ENCODE measurements at places on chromosomes 3 and 15.

GRCh38 chr3:171874879-171875278 is 31.7 kb downstream of the TMEM212 start:
- DNase-seq = no peak

GRCh38 chr15:72481015-72481659 is 7.0 kb downstream of the ARIH1 start:
- no peak for DNase-seq

- DNase-seq = no peak
Observed at GRCh38 chr3:151660885-151661284, 72.8 kb upstream of the AADACL2 start.

DNA sequence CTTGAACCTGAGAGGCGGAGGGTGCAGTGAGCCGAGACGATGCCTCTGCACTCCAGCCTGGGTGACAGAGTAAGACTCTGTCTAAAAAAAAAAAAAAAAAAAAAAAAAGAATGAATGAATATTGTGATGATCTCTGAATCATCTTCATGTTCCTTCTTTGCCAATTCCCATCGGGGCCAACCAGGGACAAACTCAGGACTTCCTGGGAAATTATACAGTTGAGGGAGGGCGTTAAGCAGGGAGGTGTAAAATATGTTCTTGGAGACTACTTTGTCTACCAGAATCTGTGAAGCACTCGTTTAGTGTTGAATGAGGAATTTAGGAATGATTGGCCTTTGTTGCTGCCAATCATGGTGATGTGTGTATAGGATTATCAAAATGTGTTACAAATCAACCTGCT is 210.6 kb downstream of the PTPRG start:
- no peak for DNase-seq

DNA sequence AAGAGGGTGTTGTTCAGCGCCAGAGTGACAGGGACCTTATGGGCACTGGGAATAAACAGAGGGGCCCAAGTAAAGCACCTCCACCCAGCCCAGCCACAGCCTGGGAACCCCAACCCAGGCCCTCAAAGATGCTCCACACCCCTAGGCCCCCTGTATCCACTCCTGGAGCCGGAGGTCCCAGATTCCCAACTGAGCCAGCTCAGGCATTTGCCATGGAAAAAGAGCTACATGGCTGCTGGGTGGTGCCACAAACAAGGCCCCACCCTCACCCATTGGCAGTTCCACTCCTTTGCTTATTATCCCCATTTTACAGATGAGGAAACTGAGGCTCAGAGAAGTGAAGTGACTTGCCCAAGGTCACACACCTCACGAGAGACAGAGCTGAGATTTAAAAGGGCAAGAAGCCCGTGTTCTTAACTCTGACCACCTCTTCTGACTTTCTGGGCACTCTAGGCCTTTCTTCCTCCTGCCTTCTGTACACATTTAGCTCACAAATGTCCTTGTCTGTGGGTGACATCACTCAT is 16.9 kb downstream of the ANPEP start:
- no peak for DNase-seq

DNA sequence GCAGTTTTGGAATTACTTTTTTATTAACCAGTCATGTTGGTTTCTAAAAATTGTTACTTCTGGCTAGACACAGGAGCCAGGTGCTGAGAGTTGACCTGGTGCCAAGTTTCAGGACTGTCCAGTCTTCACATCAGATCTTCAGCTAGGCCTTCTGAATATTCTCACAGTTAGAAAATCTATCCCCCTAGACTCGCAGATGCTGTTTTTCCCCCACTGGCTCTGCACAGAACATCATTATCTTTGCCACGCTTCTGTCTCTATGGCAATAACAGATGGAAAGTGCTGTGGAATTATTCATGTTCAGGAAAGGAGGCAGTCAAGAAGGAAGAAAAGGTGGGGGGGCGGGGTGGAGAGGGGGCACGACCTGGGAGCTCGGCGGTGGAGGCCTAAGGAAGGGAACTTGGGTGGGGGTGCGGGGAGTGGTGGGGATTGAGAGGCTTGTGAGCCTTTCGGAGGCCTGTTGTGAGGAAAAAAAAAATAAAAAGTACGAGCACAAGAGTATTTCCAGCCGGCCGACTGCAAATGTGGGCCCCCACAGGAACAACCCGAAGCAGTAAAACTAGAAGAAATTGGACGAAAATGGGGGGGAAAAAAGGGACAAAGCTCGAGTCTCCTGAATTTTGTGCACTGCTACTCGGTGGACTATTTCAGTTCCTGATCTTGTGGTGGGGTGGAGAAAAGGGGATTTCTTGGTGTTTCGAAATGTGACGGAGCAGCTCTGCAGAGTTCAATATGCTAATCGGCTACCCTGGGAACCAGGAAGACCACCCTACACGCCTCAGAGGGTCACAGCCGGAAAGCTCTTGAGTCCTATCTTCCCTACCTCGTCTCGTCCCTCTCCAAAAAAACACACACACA is 1.5 kb upstream of the SKIL start:
- no peak for DNase-seq

DNA sequence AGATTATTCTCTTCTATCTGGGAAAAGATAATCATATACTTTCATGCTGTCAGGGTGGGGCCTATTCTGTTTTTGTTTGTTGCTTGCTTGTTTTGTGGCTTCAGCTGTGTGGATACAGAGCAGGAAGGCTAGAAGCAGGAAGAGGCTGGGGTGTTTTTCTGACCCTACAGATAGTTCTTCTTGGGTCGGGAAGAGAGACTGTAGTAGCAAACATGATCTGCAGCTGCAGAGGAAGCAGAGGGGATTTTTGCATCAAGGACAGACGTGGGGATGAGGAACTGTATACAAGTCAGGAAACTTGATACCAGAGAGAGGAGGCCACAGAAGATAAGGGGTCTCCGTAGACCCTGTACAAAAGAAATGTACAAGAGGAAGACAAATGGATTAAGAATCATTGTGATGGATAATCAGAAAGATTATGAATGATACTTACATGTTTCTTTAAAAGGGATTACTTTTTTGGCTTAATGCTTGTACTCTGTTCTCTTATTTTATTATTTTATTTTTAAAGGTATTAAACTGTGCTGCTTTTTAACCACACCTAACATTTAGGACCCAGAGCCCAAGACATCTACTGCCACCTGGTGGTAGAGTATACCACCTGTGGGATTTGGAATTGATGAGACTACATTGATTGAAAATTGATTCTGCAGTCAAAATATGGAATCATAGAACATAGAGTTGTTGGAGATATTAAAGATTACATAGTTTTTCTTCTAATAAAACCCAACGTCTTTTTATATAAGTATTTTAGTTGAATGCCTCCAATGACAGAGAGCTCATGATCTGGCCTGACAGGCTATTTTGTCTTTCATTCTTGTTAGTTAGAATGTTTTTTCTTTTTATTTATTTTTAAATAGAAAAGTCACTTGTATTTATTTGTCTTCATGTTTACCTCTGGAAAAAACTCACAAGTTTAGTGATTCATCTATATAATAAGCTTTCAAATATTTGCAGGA is 87.3 kb upstream of the ROPN1 start:
- no peak for DNase-seq

DNA sequence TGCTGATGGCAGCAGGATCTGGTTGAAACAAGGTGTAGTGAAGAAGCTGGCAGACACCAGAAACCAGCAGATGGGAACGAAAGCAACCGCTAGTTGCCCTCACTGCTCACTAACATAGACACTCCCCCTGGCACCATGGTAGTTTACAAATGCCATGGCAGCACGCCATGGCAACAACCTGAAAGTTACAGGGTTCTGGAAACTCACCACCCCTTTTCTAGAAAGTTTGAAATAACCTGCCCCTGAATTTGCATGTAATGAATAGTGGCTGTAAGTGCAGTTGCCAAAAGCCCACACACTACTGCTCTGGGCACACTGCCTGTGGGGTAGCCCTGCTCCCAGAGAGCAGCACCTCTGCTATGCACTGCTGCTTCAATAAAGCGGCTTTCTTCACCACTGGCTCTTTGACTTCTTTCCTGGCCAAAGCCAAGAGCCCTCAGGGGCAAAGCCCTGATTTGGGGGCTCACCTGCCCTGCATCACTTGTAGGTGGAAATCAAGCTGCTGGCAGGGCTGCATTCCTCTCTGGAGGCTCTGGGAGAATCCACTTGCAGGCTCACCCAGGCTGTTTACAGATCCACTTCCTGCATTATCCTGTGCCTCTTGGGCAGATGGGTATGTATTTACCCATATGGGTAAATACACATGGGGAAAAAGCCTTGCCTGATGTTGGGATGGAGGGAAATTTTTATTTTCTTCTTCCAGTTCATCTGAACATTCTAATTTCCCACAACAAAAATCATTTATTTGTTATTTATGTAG is 2.0 kb upstream of the GP9 start:
- DNase-seq = no peak

- DNase-seq = no peak
Observed at GRCh38 chr3:171871392-171872274, 28.5 kb downstream of the TMEM212 start.

- DNase-seq = no peak
Observed at GRCh38 chr3:146326875-146327543, 76.1 kb upstream of the PLSCR4 start.

DNA sequence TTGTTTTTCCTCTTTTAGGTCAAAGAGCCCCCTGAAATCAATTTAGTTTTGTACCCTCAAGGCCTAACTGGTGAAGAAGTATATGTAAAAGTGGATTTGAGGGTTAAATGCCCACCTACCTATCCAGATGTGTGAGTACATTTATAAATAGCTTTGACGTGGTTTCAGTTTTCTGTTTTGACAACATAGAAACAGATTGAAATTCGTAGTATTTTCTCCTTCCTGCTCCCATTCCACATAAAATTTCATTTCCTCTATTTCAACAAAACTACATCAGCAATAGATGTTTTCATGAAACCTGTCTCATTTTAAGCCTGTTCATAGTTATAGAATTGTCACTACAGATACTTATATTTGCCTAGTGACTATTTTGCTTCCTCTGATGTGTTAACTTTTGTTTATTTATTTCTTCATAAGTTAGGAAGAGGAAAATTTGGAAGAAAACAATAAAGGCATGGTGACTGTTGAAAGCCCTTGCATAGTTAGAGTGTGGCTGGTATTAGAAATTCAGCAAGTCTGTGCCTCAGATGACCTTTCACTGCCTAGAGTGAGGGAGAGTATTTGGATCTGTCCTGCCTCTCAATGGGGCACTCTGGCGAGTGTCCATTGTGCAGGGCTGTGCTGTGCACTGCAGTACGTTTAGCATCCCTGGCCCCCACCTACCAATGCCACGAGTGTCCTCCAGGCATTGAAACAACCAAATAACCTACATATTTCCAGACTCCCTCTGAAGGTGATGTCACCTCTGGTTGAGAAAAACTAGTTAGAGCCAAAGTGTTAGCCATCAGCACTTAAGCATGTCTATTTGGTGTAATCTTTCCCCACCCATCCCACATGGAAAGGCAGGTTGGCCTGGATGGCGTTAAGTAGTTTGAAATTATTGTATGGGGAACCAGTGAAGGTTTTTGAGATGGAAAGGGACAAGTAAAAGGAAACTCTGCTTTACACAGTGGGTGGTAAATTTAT is 5.9 kb downstream of the EIF2AK4 start:
- DNase-seq = no peak

DNA sequence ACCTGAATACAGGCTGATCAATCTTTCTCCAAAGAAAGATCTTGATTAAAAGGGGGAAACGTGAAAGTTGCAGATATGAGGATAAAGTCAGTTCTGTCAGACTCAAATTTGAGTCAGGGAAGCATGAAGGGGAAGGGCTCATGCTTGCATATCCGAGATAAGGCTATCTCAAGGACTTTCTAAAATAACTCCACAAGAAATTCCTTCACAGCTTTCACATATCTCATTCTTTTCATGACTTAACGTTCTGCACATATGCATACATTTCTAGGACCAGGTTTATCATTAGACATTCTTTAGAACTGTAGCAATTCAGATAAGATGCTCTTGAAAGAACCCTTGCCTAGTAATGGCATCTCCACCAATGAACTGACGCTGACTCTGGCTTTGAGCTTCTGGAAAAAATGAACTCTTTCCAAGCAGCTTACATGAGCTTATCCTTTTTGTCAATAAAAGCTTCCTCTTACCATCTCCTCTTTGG is 15.9 kb downstream of the SH3GL3 start:
- no peak for DNase-seq

DNA sequence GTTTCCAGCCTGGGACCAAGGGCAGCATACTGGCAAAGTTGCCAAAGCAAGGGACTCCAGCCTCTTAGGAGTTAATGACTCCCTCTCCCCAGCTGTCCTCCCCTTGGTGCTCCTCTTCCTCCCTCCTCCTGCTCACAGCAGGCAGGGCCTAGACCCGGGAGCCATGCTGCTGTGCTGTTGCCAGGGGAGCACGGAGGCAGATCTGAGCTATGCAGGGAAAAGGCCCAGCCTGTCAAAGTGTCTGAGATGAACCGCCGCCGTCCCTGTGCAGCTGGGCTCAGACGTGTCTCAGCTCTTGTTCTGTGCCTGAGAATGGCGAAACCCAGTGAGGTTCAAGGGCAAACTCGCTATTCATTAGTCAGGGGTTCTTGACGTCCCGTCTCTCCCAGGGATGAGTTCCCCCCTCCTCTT is 60.8 kb upstream of the POLG start:
- no peak for DNase-seq

- no peak for DNase-seq
Observed at GRCh38 chr15:90664650-90665287, 52.4 kb upstream of the BLM start.

Measured in progenitor cell of endocrine pancreas (in vitro differentiated cells).